Activated CD4-positive, alpha-beta T cell treated with anti-CD3 and anti-CD28 coated beads for 4 hours (primary cell): ENCODE measurements at places on chromosomes 1 and 21.

GRCh38 chr1:152461544-152461943 lies 47.5 kb upstream of the CRNN start:
- DNase-seq = peak; percentile 68

DNA sequence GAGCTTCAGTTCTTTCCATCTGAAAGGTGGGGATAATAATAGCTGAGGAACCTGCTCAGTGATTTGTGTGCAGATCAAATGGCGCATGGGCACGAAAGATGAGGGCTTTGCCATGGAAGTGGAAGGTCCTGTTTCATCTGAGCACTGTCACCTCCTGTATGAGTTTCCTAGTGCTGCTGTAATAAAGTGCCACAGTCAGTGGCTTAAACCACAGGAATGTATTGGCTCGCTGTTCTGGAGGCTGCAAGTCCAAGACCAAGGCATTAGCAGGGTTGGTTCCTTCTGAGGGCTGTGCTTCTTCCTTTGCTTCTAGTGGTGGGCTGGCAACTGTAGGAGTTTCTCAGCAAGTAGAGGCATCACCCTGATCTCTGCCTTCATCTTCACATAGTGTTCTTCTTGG lies 51.1 kb upstream of the RBM15 start:
- DNase-seq = no peak

DNA sequence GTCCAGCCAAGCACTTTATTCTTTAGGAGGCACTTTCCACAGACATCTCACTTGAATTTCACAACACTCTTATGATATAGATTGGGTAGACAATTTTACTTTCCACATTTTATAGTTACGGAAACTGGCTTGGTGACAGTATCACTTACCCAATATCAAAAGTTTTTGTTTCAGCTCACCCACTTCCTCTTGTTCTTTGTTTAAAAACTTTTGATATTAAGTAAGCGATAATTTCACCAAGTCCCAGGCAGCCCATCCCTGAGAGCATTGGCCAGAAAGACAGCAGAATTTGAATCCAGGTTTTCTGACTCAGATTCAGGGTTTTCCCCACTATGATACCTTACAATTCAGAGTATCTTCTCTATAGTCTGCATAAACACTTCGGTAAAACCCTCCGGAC lies 60.0 kb downstream of the LRIG2 start:
- DNase-seq = no peak

GRCh38 chr1:246709835-246710234 lies 14.4 kb upstream of the SCCPDH start:
- DNase-seq = no peak

DNA sequence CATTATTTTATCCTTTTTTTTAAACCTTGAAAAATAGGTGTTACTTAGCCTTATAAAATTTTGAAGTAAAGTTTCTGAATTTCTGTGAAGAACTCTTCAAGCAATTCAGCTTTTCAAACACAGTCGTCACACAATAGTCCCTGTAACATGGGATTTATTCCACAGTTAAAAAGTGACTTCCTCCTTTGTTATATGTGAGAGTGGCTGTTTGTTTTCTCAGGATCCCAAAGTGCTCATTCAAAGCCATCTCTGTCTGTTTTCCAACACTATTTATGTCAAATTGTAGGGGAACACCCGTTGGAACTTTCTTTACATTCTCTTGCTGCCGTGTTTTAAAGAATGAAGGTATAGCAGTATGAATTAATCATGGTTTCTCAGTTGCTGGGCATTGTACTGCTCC lies 80.8 kb upstream of the GPR52 start:
- no peak for DNase-seq
